CD4-positive, CD25-positive, alpha-beta regulatory T cell (primary cell): ENCODE measurements at places on chromosomes 12 and 14. TPM values are rescaled to one million over a fixed set of nuclear protein-coding genes. Genes with fewer than 3 reads are reported as not detected.

Gene RBMS2
- polyA plus RNA-seq, result not detected

Gene NRXN3
- not detected for polyA plus RNA-seq

Gene CLSTN3
- polyA plus RNA-seq, result 4.1 TPM

Gene CCDC197
- not detected for polyA plus RNA-seq

Gene SLC2A13
- polyA plus RNA-seq, result 1.9 TPM

Gene TTC9
- 5.6 TPM for polyA plus RNA-seq

Gene RNF212B
- not detected for polyA plus RNA-seq

Gene DIO2
- not detected for polyA plus RNA-seq

Gene LRTM2
- not detected for polyA plus RNA-seq

Gene OR6C2
- polyA plus RNA-seq, result not detected

GRCh38 chr14:38828183-38828827, 274.7 kb downstream of the SEC23A start:
- DNase-seq, result no peak
- H3K4me3 ChIP-seq, result no peak overlapping the region
- no peak overlapping the region for H3K27ac ChIP-seq

GRCh38 chr12:76341436-76342030, 6.7 kb downstream of the BBS10 start:
- H3K27me3 ChIP-seq, result no peaks in the 10 kb centered on the region
- H3K4me1 ChIP-seq, result no peaks in the 10 kb centered on the region
- H3K4me3 ChIP-seq, result no peak overlapping the region
- H3K27ac ChIP-seq, result no peak overlapping the region
- H3K36me3 ChIP-seq, result no peaks in the 10 kb centered on the region

GRCh38 chr14:99132821-99133635, 139.0 kb downstream of the BCL11B start:
- DNase-seq, result no peak
- H3K36me3 ChIP-seq, result peaks cover 4% of the 10 kb centered on the region
- no peaks in the 10 kb centered on the region for H3K27me3 ChIP-seq
- H3K4me3 ChIP-seq, result no peak overlapping the region
- no peak overlapping the region for H3K27ac ChIP-seq
- no peaks in the 10 kb centered on the region for H3K4me1 ChIP-seq

DNA sequence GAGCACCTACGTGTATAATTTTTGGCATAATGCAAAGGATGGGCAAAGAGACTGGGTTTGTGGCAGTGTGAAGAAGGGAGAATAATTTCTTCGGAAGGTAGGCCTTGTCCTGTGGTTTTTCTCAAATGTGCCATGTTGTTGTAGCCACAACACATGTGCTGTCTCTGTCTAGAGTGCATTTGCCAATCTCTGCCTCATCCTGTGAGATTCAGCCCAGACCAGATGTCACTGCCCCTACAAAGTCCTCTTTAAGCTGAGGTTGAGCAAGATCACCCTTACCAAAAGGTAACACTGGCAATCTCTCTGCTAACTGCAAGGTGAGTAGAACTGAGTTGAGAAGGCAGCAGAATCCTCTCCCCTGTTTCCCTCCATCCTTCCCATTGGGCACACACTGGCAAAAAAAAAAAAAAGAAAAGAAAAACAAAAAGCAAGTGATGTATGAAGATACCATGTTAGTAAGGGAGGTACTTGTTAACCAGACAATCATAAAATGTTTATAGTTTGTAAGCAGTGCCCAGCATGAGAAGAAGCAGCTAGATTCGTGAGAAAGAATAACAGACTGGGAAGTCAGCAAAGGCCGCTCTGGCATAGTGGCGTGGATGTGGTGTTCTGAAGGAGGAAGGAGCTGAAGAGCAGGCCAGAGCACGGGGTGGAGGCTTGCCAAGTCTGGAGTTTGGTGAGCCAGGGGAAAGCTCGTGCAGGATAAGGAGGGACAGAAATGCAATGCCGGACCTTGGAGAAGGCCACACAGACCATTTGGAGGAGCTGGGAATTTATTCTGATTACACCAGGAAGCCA, 18.9 kb downstream of the DYRK2 start:
- H3K4me1 ChIP-seq, result peaks cover 13% of the 10 kb centered on the region
- H3K27me3 ChIP-seq, result no peaks in the 10 kb centered on the region
- no peak for DNase-seq
- H3K36me3 ChIP-seq, result peaks cover 23% of the 10 kb centered on the region

DNA sequence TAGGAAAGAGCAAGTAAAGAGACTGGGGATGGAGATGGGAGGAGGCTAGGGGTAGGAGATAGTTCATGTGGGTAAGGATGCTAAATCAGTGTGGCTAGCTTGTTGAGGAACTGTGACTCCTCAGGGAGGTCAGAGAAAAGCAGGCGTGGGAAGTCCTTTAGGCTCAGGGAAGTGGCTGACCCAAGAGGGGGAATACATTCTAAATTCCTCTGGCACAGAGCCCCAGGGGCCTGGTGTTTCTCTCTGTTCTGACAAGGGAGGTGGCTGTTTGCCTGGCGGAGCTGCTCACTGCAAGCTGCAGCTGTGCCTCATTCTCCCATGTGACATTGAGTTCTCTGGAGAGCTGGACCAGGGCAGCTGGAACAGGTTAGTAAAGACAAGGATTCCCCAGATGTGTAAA, 152.2 kb upstream of the SLC38A2 start:
- no peaks in the 10 kb centered on the region for H3K36me3 ChIP-seq
- peaks cover 17% of the 10 kb centered on the region for H3K4me1 ChIP-seq
- H3K27ac ChIP-seq, result no peak overlapping the region
- H3K4me3 ChIP-seq, result no peak overlapping the region

DNA sequence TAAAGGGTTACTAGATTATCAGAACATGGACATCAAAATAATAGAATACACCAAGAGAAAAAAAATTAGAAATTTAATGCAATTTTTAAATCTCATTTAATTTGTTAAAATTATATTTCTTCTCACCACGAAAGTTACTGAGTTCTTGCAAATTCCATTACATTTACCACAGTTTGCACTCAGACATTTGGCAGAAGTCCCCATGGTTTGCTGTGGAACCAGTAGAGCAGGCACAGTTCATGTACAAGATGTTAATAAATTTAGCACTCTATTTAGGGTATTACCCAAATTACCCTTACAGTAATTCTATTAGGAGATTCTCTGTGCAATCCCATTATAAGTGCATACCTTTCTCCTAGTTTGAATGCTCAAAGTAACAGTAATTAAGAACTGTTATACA, 9.7 kb downstream of the SCN8A start:
- peaks cover 29% of the 10 kb centered on the region for H3K27me3 ChIP-seq
- H3K27ac ChIP-seq, result no peak overlapping the region
- no peaks in the 10 kb centered on the region for H3K36me3 ChIP-seq
- no peak for DNase-seq

- no peak overlapping the region for H3K4me3 ChIP-seq
- H3K36me3 ChIP-seq, result peaks cover 9% of the 10 kb centered on the region
- H3K27ac ChIP-seq, result no peak overlapping the region
- no peaks in the 10 kb centered on the region for H3K4me1 ChIP-seq
- no peak for DNase-seq
- no peaks in the 10 kb centered on the region for H3K27me3 ChIP-seq
Observed at GRCh38 chr14:35254736-35255135, 37.4 kb upstream of the PSMA6 start.

DNA sequence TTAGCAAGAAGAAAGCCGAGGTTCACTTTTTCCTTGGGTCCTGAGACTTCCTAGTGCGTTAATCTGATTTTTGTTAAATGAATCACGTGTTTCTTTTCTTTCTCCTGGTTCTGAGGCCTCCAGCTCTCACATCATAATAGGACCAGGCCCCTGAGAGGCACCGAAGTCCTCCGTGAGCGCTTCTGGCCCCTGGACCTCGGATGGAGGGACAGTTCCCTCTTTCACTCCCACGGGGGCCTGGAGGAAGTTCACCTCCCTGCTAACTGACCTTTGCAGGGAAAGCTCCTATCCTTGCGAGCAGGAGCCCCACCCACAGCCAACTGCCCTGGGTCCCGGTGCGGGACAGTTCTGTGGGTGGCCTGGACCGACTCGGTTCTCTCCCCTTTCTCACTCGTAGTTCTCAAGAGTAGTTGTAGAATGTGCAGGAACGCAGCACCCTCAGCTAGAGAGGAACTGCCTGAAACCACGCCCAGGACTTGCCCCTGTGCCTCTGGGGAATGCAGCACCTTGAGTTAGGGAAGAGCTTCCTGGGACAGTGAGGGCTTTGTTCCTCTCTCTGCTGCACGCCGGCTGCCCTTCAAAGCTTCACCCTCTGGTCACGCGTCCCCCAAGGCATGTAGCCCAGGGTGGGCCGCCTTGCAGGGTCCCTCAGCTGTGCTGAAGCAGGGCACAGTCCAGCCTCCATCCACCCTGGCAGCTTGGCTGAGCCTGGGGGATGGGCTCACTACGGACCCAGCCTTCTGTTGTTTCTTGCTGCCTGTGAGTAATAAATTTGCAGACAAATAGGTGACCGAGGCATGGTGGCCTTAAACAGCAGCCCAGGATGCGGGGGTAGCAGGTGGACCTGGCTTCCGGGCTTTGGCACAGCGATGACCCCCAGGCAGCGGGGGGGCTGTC, 264.6 kb downstream of the ADGRD1 start:
- no peak for DNase-seq
- no peaks in the 10 kb centered on the region for H3K4me1 ChIP-seq
- H3K36me3 ChIP-seq, result no peaks in the 10 kb centered on the region
- H3K27me3 ChIP-seq, result no peaks in the 10 kb centered on the region

- no peak overlapping the region for H3K4me3 ChIP-seq
- H3K36me3 ChIP-seq, result peaks cover 3% of the 10 kb centered on the region
- no peak overlapping the region for H3K27ac ChIP-seq
- peaks cover 6% of the 10 kb centered on the region for H3K4me1 ChIP-seq
- H3K27me3 ChIP-seq, result no peaks in the 10 kb centered on the region
Observed at GRCh38 chr14:93045965-93046704, 69.6 kb downstream of the ITPK1 start.

GRCh38 chr12:109844983-109845823, 12.0 kb upstream of the TRPV4 start:
- peaks cover 7% of the 10 kb centered on the region for H3K4me1 ChIP-seq
- peak; percentile 80 for DNase-seq
- peak overlapping the region; percentile 59 for H3K4me3 ChIP-seq
- H3K27ac ChIP-seq, result no peak overlapping the region

DNA sequence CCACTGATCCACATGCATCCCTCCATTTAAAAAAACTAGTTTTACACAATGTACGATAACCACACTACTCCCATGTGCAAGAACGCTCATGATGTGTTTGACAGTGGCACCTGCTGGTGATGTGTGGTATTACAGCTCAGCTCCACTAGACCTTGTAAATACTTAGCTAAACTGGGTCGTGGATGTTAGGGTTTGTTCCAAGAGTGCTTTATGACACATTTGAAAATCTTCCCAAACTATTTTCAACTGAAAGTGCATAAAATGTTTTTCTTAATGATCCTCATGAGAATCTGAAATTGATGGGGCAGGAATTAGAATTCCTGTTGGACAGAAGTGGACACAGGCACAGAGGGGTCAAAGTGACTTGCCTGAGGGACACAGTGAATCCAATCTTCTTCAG, 99.2 kb downstream of the SCARB1 start:
- H3K36me3 ChIP-seq, result no peaks in the 10 kb centered on the region
- H3K4me1 ChIP-seq, result peaks cover 4% of the 10 kb centered on the region
- no peak overlapping the region for H3K27ac ChIP-seq
- no peak overlapping the region for H3K4me3 ChIP-seq
- DNase-seq, result no peak
- H3K27me3 ChIP-seq, result no peaks in the 10 kb centered on the region

- H3K4me3 ChIP-seq, result peak overlapping the region; percentile 62
- H3K36me3 ChIP-seq, result no peaks in the 10 kb centered on the region
- DNase-seq, result peak; percentile 65
- H3K27me3 ChIP-seq, result no peaks in the 10 kb centered on the region
- H3K27ac ChIP-seq, result peak overlapping the region; percentile 61
Observed at GRCh38 chr12:25377469-25378177, 126.9 kb upstream of the KRAS start.

DNA sequence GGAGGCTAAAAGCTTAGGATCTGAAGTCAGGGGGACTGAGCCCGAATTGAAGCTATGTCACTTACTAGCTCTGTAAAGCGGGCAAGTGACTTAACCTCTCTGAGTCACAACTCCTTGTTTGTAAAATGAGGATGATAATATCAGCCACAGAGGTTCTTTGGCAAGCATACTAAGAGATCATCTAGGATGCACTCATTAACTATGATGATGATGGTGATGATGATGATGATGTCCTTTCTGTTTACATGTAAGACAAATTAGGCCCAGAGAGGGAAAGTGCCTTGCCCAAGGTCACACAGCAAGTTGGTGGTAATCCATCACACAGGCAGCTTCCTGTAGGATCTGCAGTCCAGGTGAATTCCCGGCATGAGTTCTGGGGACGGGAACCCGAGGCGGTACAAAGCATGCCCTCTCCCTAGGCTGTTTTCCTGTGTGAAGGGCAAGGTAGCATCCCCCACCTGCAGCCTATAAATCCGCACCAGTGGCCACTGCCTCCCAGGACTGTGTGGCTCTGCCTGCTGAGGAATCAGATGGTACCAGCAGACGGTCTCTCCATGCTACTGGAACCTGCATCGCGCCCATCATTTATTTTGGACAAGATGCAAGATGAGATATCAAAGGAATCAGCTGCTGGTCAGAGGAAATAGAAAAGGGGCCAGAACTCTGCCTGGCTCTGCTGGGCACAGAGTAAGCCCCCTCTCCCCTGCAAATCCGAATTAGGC, 55.2 kb downstream of the MAP1LC3B2 start:
- no peaks in the 10 kb centered on the region for H3K4me1 ChIP-seq
- no peak overlapping the region for H3K4me3 ChIP-seq
- no peak overlapping the region for H3K27ac ChIP-seq
- DNase-seq, result no peak
- H3K36me3 ChIP-seq, result no peaks in the 10 kb centered on the region

- H3K27ac ChIP-seq, result no peak overlapping the region
- H3K27me3 ChIP-seq, result no peaks in the 10 kb centered on the region
- H3K4me3 ChIP-seq, result no peak overlapping the region
Observed at GRCh38 chr14:77109656-77110055, 11.6 kb downstream of the CIPC start.

GRCh38 chr14:100611811-100612480, 24.7 kb upstream of the BEGAIN start:
- no peak overlapping the region for H3K27ac ChIP-seq
- H3K4me1 ChIP-seq, result peaks cover 3% of the 10 kb centered on the region
- DNase-seq, result no peak

GRCh38 chr14:29709490-29709889, 218.2 kb downstream of the PRKD1 start:
- DNase-seq, result no peak
- H3K27ac ChIP-seq, result no peak overlapping the region
- no peaks in the 10 kb centered on the region for H3K27me3 ChIP-seq
- H3K4me1 ChIP-seq, result no peaks in the 10 kb centered on the region

DNA sequence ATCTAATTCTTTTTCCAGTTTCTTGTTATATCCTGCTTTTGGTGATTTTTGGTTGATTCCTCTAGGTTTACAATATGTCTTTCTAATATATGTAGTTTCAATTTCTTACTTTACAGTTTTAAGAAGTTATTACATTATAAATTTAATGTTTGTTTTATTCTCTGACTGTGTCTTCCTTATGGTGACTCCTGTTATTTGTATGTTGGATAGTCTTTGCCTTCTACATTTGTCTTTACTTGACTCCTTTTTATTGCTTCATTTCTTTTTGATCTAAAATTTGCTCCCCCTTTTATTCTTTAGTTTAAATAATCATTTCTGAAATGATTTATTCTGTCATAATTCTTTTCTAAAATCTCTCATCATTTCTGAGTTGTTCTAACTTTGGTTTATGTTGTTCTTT, 125.8 kb downstream of the CCDC91 start:
- H3K4me1 ChIP-seq, result no peaks in the 10 kb centered on the region
- H3K27ac ChIP-seq, result no peak overlapping the region
- peaks cover 48% of the 10 kb centered on the region for H3K36me3 ChIP-seq
- no peak overlapping the region for H3K4me3 ChIP-seq
- no peaks in the 10 kb centered on the region for H3K27me3 ChIP-seq
